ENCODE measurements at places on chromosomes 16 and 17.

DNA sequence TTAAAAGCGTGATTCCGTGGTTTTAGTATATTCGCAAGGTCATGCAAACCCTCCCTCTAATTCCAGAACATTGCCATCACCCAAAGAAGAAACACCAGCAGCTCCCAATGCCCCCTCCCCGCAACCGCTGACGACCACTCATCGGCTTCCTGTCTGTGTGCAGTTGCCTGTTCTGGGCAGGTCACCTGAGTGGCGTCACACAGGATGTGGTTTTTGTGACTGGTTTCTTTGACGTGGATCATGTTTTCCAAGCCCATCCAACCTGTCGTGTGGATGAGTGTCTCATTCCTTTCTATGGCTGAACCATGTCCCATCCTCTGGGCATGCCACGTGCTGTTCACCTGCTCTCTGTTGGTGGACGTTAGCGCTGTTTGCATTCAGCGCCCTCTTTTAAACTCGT lies 8.2 kb upstream of the ATP2C2 start:
- DNase-seq = no peak

DNA sequence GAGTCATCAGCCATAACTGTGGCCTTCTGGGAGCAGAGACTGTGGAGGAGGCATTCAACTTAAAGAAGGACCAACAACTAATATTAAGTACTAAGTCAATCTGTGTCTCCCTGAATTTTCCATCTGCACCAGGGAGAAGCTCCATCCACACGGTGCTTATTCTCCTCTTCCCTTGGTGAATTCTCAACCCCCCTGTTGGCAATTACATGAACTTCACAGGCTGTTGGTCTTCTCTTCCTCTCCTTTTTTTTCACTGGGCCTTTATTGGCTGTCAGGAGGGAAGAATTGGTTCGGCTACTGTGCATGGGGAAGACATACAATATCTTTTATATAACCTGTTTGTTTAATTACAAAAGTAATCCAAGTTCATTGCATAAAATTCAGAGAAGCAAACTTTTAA lies 152.8 kb upstream of the IRX6 start:
- no peak for DNase-seq

DNA sequence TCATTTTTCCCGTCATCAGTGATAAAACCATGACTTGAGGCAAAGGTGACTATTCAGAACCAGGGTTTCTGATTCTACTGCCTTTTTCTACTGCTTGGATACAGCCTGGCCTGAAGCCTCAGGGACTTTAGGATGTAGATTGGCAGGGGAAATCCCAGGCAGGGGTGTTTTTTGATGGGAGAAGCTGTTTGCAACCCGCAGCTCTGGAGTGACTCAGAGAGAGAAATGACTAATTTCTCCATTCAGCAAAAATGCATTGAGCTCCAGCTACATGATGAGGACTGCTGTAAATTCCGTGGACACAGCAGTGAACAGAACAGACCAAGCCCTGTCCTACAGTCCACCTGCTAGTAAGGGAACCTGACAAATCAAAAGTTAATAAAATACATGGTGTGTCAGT lies 560.6 kb downstream of the CDH13 start:
- DNase-seq = no peak

DNA sequence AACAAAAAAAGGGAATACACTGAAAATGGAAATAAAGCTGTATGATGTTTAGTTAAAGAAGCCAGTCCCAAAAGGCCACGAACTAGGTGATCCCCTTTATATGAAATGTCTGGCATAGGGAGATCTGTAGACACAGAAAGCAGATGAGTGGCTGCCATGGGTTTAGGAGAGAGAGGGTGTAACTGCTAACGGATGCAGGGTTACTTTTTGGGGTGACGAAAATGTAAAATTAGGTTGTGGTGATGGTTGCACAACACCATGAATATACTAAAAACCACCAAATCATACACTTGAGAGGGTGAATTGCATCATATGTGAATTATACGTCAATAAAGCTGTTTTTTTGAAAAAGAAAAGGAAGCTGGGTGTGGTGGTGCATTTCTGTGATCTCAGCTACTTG lies 99.6 kb downstream of the ADCY9 start:
- no peak for DNase-seq

DNA sequence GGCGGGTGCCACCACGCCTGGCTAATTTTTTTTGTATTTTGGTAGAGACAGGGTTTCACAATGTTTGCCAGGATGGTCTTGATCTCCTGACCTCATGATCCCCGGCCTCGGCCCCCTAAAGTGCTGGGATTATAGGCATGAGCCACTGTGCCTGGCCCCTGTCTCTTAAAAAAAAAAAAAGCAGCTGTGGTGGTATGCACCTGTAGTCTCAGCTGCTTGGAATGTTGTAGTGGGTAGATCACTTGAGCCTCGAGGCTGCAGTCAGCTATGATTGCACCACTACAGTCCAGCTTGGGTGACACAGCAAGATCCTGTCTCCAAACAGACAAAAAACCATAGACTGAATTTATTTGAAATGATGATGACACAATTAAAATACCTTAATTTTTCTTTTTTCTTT lies 24.3 kb downstream of the CDK12 start:
- no peak for DNase-seq

GRCh38 chr17:65017207-65017774 lies 39.2 kb downstream of the GNA13 start:
- DNase-seq = no peak

- DNase-seq = peak; percentile 15
Measured at GRCh38 chr16:1863681-1864460, 8.1 kb downstream of the MEIOB start.

GRCh38 chr16:28910086-28911031 lies 14.7 kb downstream of the RABEP2 start:
- DNase-seq = no peak

- no peak for DNase-seq
Measured at GRCh38 chr17:72365857-72366414, 245.1 kb downstream of the SOX9 start.

GRCh38 chr17:68697850-68698361 lies 96.7 kb upstream of the FAM20A start:
- DNase-seq = no peak

DNA sequence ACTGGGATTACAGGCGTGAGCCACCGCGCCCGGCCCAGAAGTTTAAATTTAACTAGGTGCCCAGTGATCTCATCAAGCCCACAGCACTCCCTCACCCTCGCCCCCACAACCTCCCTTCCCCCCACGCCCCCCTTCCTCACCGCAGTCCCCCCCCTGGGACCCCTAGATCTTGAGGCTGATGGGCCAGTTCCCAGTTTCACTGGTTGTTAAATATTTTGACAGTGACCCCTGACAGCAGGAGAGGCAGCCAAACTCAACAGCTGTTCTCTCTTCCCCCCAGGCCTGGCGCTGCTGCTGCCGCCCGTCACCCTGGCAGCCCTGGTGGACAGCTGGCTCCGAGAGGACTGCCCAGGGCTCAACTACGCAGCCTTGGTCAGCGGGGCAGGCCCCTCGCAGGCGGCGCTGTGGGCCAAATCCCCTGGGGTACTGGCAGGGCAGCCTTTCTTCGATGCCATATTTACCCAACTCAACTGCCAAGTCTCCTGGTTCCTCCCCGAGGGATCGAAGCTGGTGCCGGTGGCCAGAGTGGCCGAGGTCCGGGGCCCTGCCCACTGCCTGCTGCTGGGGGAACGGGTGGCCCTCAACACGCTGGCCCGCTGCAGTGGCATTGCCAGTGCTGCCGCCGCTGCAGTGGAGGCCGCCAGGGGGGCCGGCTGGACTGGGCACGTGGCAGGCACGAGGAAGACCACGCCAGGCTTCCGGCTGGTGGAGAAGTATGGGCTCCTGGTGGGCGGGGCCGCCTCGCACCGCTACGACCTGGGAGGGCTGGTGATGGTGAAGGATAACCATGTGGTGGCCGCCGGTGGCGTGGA lies 15.6 kb downstream of the QPRT start:
- DNase-seq = no peak

- no peak for DNase-seq
Measured at GRCh38 chr16:28845293-28845692, 855 bp downstream of the TUFM start.

- DNase-seq = no peak
Measured at GRCh38 chr16:49767998-49768397, 87.9 kb downstream of the ZNF423 start.

DNA sequence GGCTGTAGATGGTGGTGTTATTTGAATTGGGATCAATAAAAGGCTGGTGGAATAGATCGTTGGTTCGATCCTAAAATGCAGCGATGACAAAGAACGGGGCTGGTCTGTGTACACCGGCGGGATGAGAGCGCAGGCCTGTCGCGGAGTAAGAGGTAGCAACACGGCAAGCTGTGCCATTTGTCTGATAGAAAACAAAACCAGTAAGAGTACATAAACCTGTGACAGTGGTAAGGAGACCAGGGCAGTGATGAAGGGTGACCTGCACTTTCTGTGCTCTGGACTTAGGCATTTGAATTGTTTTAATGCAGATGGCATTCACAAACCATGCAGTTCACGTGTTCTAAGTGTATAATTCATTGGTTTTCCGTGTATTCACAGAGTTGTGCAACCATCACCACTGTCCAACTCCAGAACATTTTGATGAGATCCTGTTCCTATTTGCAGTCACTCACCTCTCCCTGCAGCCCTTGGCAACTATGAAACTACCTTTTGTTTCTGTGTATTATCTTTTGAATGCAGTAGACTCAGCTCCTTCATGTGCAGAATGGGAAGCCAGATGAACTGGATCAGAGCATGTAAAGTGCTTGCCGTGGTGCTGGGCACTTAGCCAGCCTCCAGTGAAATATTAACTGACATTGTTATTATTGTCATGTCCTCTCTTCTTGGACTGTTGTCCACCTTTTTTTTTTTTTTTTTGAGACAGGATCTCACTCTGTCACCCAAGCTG lies 286.1 kb downstream of the SNX29 start:
- DNase-seq = no peak

DNA sequence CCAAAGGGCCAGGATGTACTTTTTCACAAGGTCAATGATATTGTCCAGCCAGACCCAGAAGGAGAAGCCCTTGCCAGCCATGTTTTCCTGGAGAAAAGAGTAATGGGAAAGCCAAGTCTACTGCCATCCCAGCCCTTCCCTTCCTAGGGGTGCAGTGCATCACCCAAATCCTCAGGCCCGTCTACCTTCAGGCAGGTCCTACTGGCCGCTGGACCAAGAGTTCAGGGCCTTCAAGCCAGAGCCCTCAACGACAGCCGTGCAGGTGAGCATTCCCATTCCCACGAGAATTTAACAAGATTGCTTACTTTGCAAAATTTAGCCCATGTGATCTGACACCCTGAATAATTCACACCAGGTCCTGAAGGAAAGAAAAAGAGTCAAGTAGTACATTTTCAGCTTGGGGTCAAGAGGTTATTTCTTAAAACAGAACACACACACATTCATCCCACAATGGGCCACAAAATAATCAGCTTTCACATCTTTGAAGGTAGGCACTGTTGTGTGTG lies 35.0 kb downstream of the STAT5A start:
- no peak for DNase-seq

GRCh38 chr17:65785109-65785508 lies 223.7 kb upstream of the AXIN2 start:
- no peak for DNase-seq

DNA sequence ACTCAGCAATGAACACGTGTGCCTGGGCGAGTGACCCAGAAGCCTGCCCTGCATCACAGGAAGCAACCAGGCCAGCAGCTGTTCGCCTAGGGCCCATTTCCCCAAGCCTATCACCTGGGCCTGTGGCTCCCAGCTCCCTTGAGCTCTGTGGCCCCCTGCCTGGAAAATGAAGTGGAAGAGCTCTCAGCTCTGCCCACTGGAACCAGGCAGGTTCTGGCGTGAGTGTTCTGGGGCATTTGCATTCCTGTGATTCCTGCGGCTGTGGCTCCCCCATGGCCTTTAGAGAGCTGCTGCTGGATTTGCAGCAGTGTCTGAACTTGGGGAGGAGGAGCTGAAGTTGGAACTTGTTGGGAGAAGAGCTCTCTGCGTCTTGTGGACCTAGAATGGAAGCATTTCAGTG lies 22.8 kb downstream of the PGS1 start:
- DNase-seq = no peak

DNA sequence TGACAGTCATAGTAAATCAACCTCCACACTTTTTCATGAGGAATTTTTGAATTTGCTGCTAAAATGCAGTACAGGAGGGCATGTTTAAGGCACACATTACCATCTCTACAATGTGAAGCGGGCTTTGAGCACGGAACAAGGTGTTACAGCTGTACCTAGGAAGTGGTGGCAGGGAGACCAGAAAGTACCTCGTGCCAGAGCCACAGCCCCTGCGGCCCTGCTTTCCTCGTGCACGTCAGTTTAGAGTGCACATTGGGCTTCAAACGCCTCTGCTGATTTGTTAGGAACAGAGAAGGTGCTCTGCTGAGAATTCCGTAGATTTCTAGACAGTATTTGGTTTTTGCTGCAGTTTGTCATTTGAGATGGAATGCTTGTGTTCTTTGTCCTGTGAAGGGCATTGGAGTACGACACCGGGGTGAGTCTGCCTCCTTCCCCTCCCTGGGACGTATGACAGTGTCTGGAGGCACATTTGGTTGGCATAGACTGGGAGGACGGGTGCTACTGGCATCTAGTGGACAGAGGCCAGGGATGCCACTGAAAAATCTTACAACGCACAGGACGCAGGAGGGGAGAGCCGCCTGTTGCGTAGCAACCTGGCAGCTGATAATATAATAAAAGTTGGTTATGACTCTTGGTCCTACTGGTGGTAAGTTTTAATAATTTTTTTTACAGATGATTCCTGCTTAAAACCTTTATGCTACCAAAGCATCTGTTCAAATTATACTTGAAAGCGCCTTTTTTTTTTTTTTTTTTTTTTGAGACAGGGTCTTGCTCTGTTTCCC lies 9.1 kb downstream of the FOXK2 start:
- no peak for DNase-seq

GRCh38 chr16:11064851-11065250 lies 120.5 kb downstream of the CLEC16A start:
- DNase-seq = no peak

- no peak for DNase-seq
Measured at GRCh38 chr16:8847145-8847544, 21.7 kb downstream of the CARHSP1 start.

- DNase-seq = no peak
Measured at GRCh38 chr16:72764015-72764654, 283.8 kb downstream of the ZFHX3 start.

DNA sequence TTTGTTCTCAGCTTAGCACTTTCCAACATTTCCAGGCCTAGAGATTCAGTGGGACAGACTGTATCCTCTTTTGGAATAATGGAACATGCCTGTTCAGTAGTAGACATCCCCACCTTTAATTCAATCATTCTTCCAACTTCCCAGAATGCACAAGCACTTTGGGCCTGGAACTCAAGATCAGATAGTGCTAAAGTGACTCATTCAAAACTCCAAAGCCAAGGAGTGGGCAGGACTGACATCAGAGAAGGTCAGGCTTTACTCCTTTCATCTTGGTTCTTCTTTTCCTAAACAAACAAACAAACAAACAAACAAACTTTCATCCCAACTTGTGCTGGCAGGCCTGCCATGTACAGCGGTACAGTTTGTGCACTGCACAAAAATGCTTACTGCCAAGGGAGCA lies 172.0 kb downstream of the AXIN2 start:
- no peak for DNase-seq

- DNase-seq = no peak
Measured at GRCh38 chr17:57864273-57864672, 14.4 kb upstream of the MRPS23 start.

All from memory B cell (primary cell).